ENCODE measurements at places on chromosomes 7 and 10.

DNA sequence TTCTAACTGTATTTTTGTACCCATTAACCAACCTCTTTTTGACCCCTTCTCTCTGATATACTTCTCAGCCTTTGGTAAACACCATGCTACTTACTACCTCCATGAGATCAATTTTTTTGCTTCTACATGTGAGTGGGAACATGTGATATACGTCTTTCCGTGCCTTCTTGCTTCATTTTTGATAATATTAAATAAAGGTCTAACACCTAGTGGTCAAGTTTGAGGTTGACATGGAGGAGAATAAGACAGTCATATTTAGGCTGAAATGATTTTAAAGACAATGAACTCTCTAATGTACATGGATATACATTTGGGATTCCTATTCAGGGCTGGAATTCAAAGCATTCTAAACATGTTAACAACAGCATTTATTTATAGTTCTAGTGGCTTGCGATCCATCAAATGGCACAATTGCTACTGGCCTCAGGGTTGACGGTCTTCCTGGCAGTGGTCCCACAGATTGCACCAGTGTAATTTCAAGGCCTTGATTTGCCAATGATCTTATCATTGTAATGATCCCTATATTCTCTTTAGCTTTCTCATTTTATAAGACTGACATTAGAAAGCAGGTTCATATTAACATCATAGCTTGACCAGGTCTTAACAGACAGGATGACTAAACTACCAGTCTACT lies 315.9 kb upstream of the ETV1 start:
- DNase-seq = no peak

DNA sequence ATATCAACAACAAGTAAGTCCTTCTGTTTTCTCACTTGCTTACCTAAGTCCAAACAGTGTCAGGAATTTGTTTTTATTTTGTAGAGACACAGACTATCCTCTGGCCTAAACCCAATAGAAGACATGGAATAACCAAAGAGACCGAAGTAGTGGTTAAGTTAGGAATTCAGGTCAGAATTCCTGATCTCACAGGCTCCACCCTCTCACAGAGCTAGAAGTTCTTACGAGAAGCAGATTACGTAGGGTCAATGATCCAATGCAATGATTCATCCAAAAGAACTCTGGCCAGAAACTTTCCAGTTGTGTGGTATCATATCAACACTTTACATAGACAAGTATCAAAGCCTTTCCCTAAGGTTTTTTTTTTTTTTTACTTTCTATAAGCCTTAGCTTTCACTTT lies 73.8 kb downstream of the IQUB start:
- no peak for DNase-seq

GRCh38 chr7:43937444-43937843 lies 11.2 kb downstream of the UBE2D4 start:
- no peak for DNase-seq

GRCh38 chr7:27518561-27519350 lies 143.9 kb downstream of the HIBADH start:
- no peak for DNase-seq

DNA sequence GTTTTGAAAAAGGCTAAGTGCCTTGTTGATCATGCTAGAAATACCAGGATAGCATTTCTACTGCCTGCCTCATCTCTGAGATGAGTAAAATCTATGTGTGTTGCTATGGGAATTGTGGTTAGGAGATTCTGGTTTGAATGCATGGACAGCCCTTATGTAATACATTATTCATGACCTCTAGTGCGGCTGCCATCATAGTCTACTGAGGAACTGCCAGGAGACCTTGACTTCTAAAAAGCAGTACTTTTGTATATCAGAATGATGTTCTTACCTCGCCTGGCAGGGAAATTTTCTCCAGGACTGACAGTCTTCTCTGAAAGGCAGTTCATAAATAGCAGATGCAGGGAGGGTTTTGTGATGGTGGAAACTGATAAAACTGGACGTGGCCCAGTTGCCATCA lies 248.5 kb downstream of the NSUN6 start:
- no peak for DNase-seq

DNA sequence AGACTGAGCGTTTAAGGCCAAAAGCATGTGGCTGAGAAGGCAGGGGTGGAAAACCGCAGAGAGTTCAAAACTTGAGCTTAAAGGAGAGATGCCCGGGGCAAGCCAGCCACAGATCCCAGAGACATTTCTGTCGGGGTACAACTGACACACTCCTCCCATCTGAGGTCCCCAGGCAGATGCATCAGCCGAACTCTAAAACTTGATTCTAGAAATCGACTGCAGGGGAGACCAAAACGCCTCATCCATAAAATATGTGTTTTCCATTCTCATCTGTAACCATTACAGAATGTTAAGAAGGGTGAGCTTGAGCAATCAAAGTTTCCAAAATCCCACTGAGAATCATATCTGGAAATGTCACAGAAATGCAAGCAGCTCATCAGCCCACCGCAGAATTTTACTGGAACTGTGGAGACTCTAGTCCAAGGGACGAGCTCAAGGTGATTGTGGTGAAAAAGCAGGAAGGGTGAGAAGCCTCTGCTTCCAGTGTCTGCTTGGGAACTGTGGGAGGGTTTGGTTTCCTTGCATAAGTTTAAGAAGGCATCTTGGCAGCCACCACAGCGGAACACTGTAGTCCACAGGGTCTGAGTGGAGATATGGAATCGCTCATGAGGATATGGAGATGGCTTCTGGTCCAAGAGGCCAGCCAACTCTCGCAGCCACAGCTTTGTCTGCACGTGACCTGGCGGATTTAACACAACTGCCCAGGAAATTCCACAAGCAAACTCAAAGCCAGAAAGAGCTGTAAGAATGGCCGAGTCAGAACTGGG lies 249.2 kb downstream of the SFMBT2 start:
- no peak for DNase-seq

- DNase-seq = no peak
These were observed 106.2 kb upstream of the GPR141 start for GRCh38 chr7:37577412-37577811.

DNA sequence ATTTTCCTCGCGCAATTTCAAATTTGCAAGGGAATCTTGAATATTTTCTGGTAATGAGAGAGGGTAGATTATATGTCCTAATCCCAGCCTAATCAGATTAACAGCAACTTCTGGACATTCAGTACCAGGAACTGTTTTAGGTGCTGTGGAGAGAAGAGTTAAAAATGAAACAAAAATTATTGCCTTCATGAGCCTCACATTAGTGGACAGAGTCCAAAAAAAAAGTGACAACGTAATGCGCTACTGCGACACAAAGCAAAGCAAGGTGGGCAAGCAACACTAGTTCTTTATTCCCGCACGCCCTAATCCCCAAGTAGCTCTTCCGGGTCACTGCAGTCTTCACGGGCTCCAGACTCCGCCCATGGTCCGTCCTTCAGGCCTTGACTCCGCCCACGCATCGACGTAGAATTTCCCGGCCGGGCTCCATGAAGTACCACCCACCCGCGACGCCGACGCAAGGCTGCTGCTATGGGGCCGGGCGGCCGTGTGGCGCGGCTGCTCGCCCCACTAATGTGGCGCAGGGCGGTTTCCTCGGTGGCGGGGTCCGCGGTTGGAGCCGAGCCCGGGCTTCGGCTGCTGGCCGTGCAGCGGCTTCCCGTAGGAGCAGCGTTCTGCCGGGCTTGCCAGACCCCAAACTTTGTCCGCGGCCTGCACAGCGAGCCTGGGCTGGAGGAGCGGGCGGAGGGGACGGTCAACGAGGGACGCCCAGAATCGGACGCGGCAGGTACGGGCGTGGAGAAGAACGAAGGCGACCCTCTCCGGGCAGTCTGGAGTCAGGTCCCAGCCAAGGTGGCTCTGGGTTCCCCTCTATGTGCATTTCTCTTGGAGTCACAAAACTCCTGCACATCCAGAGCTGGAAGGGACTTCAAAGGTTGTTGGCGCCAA lies at the start of gene MALSU1:
TSS of gene MALSU1 (plus strand) at position 455 of the 885 bp plus-strand sequence. CDS start at position 469, 14 bp downstream.
- DNase-seq = peak; percentile 96

DNA sequence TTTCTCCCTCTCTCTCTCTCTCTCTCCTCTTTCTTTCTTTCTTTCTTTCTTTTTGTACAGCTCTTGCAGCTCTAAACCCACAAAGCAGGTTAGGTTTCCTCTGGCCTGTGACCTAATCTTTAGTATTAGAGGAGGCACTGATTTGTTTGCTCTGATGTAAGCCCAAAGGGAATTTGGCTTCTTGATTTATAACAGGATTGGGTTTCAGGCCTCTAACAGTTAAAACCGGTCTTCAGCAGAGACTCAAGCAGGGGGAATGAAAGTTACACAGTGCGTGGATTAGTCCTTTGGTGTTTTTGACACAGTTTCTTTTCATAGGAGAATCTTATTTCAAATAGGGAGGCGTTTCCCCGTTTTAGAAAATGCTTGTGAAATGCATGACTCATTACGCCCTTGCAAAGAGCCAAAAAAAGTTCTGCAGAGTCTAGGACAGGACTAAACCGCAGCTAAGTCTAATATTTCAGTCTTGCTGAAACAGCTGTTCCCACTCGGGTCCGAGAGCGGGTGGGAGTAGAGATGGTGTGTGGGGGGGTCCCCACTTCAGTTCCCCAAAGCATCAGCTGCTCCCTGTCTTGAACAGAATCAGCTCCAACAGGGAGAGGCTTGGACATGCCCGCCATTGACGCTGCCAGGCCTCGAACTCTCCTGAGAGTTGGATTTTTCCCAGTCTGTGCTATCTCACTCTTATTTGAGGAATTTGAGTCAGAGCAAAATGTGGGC lies 296.5 kb upstream of the PITRM1 start:
- no peak for DNase-seq

GRCh38 chr7:78220754-78221153 lies 422.2 kb downstream of the PHTF2 start:
- DNase-seq = no peak

DNA sequence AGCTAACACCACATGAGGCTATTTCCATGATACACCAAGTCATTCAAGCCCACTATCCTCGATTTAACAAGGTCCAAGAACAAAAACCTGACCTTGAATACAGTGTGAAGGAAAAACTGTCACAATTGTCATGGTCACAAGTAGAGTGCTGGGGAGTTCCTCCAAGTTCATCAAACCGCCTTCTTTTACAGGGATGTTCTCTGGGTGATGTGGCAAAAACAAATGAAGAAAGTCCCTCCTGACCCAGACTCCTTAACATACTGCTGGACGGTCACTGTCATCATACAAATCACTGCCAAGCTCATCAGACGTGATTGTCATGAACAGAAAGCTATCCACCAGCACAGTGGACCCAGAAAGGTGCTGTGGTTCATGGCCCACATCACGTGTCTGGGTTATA lies 28.9 kb downstream of the HIPK2 start:
- DNase-seq = no peak

DNA sequence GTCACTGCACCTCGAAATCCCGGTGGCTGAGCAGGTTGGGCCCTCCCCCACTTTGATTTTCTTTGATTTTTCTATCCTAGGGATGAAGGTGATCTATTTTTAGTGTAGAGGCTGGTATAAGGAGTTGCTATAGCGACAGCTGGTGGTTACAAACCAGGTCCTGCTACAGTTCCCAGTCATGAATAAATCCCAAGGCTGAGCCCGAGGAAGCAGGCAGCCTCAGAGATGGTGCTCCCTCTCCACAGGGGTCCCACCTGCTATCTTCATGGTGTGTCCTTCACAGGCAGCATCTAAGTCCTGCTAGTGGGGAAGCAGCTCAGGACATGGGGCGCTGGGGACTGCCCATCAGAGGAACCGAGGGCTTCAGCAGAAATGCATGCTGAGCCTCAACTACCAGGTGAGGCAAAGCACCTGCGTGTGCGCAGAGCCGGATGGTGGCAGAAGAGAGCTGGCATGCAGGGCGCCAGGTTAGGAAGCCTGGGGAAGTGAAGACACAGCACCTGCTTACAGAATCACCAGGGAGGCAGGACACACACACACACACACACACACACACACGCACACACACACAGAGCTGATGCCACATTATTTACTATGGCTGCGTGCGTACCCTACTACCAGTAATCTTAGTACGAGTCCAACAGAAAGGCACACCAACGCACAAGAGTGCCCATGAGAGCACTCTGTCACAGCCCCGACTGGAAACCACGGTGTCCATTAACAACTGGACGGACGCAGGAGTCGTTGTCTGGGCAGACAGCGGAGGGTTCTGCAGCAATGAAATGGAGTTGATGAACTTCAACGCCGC lies 150.9 kb downstream of the PRKAG2 start:
- DNase-seq = no peak

DNA sequence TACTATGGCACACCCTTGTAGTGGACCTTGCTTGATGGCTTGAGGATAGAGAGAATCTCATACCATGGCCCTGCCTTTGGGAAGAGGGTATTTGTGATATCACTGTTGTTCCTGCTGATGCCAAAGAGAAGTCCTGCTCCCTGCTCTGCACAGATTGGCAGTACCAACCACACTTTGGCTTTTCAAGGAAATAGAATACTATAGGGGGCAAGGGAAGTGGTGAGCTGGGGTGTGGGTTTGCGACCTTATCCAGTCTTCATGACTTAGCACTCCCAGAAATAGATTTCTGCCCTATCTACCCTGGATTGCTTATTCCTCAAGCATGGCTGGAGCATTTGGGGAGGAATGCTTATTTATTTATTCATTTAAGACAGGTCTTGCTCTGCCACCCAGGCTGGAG lies 6.8 kb upstream of the MAPK8 start:
- DNase-seq = no peak

DNA sequence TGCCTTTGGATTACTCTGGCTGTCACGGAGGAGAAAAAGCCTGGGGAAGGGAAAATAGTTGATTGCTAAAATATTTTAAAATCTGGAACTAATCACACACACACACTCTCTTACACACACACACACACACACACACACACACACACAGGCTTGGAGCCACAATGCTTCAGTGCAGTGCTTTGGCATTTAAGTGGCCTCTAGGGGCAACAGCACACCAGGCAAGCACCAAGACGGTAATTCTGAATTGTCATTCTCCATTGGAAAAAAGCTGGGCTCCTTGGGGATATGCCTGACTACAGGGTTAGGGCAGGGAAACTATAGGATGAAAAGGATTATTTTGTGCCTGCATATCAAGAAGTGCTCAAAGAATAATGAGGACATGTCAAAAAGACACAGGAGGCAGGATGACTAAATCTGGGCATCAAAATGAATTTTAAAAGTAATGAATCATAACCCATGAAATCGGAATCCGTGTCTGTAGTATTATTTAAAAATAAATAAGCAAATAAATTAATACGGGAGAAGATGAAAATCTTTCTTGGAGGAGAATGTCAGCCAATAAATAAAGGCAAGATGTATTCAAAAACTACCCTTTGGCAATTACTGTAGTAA lies 30.4 kb upstream of the DDC start:
- DNase-seq = no peak

DNA sequence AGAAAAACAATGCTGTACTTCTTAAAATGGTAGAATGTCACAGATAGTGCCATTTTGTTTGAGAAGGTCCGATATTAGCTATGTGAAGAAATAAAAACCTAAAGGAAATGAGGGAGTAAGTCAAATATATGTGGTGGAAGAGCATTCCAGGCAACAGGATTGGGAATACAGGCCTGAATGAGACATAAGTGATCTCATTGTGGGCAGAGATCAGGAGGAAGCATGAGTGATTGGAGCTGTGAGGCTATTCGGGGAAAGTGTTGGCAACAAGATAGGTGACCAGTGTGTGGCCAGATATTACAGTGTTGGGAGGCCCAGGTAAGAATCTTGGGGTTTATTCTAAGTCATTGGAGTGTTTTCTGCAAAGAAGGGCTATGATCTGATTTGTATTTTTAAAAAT lies 41.3 kb upstream of the AGMO start:
- no peak for DNase-seq

GRCh38 chr7:68718097-68718551 lies 880.2 kb upstream of the AUTS2 start:
- no peak for DNase-seq
